ENCODE measurements at places on chromosomes 5 and 9. TPM values are rescaled to one million over a fixed set of nuclear protein-coding genes. Genes with fewer than 3 reads are reported as not detected.

ADAMTSL2 gene
- 2.3 TPM for total RNA-seq

GRCh38 chr5:35780236-35780635 lies 76.5 kb upstream of the IL7R start:
- no peaks in the 10 kb centered on the region for H3K27me3 ChIP-seq
- no peak overlapping the region for H3K27ac ChIP-seq
- H3K4me3 ChIP-seq: no peak overlapping the region
- H3K36me3 ChIP-seq: no peaks in the 10 kb centered on the region

DNA sequence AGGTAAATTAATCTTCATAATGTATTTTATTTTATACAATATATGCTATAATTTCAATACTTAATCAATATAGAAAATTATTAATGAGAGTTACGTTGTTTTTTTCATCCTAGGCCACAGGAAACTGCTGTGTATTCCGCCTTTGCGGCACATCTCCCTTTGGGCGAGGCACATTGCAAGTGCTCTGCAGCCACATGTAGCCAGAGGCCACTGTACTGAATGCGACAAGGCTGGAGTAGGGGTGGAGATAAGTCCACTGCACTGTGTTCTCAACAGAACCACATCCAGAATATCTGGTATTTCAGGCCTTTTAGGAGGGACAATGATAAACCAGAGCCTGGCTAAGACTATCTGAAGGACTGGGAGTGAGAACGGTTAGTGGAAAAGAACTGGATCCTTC lies 134.7 kb downstream of the CRB2 start:
- no peaks in the 10 kb centered on the region for H3K36me3 ChIP-seq
- H3K4me3 ChIP-seq: no peak overlapping the region
- H3K4me1 ChIP-seq: no peaks in the 10 kb centered on the region

- no peak for DNase-seq
- no peak overlapping the region for H3K27ac ChIP-seq
- no peaks in the 10 kb centered on the region for H3K27me3 ChIP-seq
- H3K4me3 ChIP-seq: no peak overlapping the region
Observed at GRCh38 chr5:56161439-56161823, 71.7 kb downstream of the ANKRD55 start.

DNA sequence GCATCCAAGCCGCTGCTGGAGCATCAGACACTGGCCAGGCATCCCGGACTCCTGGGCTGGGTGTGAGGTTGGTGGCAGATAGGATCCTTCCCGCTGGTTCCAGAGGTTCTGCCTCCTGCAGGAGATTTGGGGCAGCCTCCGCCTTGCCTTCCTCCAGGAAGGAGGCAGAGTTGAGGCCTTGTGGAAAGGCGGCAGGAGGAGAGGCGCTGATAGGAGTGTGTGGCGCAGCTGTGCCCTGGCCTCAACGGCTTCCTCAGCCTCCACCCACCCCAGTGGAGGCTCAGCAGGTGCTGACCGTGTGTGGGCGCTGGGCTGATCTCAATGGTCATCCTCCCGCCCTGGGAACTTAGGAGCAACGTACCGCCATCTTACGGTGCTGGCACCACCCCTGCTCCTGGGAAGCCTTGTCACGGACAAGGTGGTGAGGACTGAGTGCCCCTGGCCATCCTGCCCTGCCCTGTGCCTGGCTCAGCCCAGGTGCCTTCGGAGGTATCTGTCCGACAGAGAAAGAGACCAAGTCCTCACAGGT lies 10.2 kb downstream of the NCS1 start:
- no peak for DNase-seq
- no peak overlapping the region for H3K4me3 ChIP-seq
- H3K27ac ChIP-seq: peak overlapping the region; percentile 88

GRCh38 chr9:93525476-93525875 lies 50.9 kb upstream of the PHF2 start:
- no peak overlapping the region for H3K27ac ChIP-seq

All from heart left ventricle (tissue), 16 donors.